ENCODE measurements at places on chromosomes 2 and 18.

- peak; percentile 62 for DNase-seq
Observed at GRCh38 chr2:42568401-42569115, at the start of gene MTA3. TSS of gene MTA3 (plus strand) at chr2:42568632. CDS start at chr2:42568746, 114 bp downstream.

GRCh38 chr2:241288324-241288888 is 27.1 kb downstream of the HDLBP start:
- DNase-seq: no peak

GRCh38 chr2:69307579-69308064 is 79.4 kb downstream of the GFPT1 start:
- no peak for DNase-seq

DNA sequence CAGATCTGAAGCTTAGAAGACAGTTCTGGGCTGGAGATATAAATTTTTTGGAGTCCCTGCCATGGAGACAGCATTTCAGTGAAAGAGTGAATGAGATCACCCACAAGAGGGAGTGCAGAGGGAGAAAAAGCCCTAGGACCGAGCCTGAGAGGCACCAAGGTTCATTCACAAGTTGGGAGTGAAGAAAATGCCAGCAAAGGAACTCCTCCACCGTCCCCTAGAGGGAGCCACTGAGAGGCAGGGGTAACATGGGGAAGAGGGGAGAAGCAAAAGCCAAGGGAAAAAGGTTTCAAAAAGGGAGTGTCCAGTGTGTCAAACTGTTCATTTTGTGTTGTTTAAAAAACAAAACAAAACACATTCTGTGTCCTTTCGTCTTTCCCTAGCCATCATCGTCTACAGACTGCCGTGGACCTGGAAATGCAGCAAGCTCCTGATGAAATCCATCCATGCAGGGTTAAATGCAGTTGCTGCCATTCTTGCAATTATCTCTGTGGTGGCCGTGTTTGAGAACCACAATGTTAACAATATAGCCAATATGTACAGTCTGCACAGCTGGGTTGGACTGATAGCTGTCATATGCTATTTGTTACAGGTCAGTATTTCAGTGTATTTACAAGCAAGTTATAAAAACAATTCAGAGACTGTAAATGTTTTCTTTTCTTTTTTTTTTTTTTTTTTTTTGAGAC is 19.1 kb downstream of the CYBRD1 start:
- no peak for DNase-seq

DNA sequence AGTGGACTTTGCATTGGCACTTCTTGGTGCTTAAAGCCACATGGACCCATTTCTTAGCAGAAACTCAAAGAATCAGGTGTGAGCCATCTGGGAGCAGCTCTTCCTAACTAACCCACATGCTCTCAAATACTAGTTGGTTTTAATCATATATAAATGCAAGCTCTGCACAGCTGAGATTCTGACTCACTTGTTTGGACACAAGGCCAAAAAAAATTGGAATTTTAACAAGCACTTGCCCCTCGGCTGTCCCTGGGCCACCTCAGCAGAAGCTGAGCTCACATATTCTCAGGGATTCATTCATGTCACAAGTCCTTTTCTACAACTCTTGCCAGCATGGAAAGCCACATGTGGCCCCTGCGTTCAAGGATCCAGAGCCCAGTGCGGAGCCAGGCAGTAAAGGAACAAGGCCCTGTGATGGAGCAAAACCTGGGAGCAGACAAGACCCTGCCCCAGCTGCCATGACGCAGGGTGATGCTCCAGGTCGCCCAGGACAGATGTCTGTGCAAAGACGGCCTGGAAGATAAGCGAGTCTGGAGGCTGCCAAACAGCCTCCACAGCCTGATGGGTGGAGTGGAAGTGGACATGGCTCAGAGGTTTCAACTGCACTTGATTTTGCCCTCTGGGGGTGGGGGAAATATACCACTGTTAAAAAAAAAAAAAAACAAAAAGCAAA is 266.5 kb downstream of the EIPR1 start:
- DNase-seq: no peak

Data from AG08395 (cell line).